Activated gamma-delta T cell treated with anti-CD3 and anti-CD28 coated beads, Interleukin-2, amount 50 U/mL, for 16 hours (primary cell): ENCODE measurements at places on chromosomes 7 and 10.

GRCh38 chr10:59109826-59110225, 66.6 kb upstream of the PHYHIPL start:
- no peak for DNase-seq

- DNase-seq: no peak
These were observed 60.6 kb upstream of the LAMB1 start for GRCh38 chr7:108063520-108063933.

DNA sequence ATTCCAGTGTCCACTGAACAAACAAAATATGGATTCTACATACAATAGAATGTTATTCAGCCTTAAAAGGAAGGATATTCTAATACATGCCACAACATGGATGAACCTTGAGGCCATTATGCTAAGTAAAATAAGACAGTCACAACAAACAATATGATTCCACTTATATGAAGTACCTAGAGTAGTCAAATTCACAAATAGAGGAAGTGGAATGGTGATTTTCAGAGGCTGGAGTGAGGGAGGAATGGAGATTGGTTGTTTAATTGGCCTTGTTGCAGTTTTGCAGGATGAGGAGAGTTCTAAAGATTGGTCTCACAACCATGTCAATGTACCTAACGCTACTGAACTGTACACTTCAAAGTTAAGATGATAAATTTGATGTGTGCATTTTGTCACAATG, 119.6 kb downstream of the CHN2 start:
- no peak for DNase-seq

DNA sequence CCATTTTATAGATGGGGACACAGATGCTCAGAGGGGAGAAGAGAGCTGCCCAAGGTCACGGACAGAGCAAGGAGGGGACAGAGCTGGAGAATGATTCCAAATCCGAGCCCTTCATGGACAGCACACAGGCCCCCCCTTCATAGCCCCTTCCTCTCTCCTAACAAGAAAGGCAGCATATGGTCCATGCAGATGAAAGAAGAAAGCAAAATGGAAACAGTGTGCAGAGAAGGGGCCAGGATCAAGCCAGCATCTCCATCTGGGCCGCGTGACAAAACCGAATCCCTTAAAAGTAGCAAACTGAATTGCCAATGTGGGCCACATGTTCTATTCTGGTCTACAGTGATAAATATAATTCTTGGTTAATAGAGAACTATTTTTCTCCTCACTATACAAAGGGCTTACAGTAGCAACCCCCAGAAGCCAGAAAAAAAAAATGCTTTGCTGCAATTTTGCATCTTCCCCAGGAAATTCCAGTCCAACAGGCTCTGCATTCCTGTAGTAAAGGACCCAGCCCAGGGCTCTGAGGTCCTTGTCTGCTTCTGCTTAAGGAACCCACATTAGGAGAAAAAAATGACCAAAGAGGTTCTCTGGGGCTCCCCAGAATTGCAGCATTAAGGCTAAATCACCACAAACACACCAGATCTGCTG, 7.8 kb downstream of the CPXM2 start:
- no peak for DNase-seq

- no peak for DNase-seq
These were observed 5.2 kb upstream of the BTBD16 start for GRCh38 chr10:122265896-122266295.

DNA sequence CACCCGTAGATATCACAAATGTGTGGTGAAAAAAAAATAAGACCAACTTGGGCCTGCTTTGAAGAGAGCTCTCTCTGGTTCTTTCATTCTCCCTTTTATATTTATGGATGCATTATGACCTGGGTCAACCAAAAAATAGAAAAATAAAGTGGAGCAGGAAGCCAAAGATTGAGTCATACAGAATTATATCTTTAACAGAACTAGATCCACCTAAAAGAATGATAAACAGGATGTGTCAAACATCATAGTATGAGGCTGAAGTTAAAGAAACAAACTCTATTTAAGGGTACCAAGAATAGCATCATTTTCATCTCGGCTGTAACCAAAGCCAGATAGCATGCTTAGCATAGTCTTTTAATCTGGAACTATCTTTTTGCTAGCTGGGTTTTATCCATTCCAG, 28.8 kb upstream of the NMT2 start:
- no peak for DNase-seq

- DNase-seq: no peak
These were observed 128.7 kb upstream of the LYZL1 start for GRCh38 chr10:29160150-29160617.

DNA sequence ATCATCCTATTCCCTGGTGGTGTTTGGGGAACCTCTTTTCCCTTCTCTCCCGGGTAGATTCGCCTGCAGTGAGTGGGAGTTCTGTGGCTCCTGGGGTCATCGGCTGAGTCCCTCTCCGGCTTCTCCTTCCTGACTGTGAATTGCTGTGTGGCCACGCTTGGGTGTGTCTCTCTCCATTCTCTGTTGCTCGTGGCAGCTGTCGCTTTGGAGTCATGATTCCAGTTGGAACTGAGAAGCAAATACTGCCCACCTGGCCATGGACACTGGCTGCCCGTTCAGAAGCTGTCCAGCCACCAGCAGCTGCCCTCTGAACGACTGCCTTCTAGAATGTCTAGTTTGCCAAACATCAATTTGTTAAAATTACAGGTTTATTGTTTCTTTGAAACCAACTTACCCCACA, 23.1 kb upstream of the PITRM1 start:
- no peak for DNase-seq

- DNase-seq: no peak
These were observed 263.1 kb downstream of the CREB5 start for GRCh38 chr7:28675429-28675828.

DNA sequence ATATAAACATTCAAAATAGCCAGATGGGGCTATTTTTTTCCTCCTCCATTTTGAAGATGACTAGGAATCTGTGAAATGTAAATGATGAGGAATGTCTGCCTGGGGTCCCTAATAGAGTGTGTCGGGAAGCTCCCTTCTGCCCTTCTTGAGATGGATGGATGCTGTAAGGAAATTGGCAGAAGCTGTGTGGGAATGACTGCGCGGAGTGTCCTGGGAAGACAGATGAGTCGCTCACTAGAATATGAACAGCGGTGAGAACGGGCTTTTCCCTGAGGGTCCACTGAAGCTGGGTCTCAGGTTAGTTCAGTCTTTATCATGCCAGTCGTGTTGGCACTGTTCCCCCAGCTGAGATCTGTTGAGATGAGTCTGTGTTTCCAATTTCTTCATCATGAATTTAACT, 75.1 kb upstream of the PLPP4 start:
- no peak for DNase-seq

- DNase-seq: no peak
These were observed 28.8 kb downstream of the ENO4 start for GRCh38 chr10:116878123-116878522.

GRCh38 chr7:140635816-140636215, 4.8 kb downstream of the DENND2A start:
- no peak for DNase-seq

- no peak for DNase-seq
These were observed 111.9 kb upstream of the RPA3 start for GRCh38 chr7:7830122-7830878.

DNA sequence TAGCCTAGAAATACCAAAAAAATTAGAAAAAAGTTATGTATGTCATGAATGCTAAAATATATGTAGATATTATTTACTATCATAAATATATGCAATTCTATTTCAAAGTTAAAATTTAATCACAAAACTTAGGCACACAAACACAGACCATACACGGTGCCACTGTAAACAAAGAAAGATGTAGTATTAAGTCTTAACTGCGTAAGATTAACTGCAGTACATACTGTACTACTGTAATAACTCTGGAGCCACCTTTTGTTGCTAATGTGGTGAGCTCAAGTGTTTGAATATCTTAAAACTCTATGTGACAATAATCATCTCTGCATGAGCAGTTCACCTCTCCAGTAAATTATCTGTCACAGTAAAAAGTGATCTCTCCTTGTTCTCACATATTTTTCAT, 23.6 kb downstream of the GDI2 start:
- no peak for DNase-seq

GRCh38 chr7:47145186-47145725, 436.7 kb downstream of the TNS3 start:
- no peak for DNase-seq

DNA sequence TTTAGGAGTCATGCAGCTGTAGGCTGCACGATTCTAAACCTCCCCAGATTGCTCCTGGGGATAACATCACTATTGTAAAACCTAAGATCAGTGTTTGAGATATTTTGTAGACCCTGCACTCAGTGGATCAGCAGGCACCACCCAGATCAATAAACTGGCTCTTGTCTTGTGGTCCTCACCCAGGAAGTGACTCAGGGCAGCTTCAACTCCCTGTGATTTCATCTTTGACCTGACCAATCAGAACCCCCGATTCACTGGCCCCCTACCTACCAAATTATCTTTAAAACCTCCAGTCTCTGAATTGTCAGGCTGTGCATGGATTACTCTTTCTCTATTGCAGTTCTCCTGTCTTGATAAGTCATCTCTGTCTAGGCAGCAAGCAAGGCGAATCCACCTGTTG, 25.7 kb downstream of the ARL5B start:
- DNase-seq: no peak

GRCh38 chr7:92843034-92843760, 6.8 kb upstream of the CDK6 start:
- DNase-seq: no peak

- DNase-seq: no peak
These were observed 11.6 kb downstream of the IMPDH1 start for GRCh38 chr7:128398016-128398840.

DNA sequence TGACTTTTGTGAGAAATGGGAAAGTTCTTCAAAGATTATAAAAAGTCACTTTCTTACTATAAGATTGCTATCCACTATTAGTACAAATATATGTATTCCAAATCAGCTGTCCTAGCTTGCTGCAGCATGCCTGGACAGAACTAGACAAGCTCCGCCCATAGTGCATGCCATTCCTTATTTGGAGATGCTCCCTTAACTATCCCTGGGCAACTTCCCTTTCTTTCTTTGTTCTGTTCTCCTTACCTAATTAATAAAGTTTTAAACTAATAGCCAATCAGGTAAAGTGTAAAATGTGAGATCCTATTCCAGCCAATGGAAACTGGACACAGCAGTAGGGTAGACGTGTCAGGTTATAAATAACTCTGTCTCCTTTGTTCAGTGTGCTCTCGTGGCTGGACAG, 281.9 kb downstream of the CAMK1D start:
- DNase-seq: no peak

DNA sequence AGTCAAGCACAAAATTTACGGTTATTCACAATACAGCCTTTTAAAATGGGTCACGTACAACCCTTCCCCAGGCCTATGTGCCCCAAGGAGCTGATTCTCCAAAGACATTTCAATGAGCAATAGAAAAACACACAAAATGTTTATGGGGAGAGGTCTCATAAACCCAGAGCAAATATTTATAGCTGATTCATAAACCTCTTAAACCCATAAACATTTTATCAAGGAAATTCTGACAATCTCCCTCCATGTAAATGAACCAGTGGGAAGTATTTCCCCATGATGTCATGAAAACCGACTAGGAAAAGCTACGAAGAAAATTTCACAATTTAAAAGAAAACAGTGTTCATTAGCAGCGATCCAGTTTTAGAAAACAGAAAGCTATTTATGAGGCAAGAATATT, 36.0 kb downstream of the SFMBT2 start:
- no peak for DNase-seq

- DNase-seq: no peak
These were observed 586.6 kb upstream of the POT1 start for GRCh38 chr7:125516194-125516593.

DNA sequence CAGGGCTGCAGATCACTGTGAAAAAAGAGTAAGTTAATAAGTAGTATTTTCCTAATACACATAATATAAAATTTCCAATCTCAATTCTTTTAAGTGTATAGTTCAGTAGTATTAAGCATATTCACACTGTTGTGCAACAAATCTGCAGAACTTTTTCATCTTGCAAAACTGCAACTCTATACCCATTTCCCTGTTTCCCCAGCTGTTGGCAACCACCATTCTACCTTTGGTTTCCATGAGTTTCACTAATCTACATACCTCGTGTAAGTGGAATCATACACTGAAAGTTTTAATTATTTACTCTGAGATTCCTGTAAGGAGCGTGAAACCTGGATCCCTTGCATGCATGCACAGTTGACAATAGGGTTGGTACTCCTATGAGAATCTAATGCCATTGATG, 155.4 kb downstream of the ZPBP start:
- DNase-seq: no peak

- no peak for DNase-seq
These were observed 633.4 kb upstream of the COBL start for GRCh38 chr7:51949726-51950644.

GRCh38 chr7:111517549-111517951, 44.7 kb downstream of the IMMP2L start:
- DNase-seq: no peak

DNA sequence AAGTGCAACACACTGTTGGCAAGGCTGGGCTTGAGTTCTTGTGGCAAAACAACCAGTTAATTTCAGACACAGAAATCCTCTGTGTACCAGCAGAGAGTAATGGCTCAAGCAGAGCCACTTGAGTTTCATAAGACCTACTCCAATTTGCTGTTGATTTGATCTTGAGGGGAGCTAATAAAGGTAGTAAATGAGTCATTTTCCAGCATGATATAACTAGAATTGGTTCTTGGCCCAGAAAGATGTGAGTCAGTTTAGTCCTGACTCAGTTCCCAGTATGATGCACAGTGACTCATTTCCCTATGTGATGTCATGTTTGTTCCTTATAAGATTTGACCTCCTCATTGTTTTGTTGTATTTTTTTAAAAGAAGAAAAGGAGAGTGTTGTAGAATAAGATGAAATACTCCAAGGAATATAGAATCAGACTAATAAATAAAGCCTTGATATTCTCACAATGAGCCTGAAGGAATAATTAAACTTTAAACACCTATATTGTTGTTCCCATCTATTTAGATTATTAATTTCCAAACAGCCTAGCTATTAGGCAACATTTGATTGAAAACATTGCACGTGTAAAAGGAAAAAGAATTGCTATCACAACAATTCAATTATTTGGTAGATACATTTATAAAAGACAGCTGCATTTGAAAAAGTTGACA, 186.2 kb downstream of the REEP3 start:
- no peak for DNase-seq

DNA sequence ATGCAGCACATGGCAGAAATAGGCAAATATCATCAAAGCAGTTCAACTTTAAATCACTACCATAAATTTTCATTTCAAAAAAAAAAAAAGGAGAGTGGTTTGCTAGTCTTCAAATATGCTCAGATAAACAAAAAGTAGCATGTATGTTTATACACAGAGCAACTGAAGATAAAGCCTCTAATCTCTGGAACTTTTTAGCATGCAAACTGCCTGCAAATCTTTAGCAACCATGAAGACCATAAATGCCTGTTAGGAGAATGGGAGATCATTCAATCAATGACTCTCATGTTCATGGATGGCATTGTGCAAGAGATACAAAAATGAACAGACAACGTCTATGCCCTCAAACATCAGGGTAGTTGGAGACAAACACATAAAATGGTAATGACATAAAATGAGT, 57.3 kb downstream of the ORC5 start:
- no peak for DNase-seq

- DNase-seq: no peak
These were observed 19.4 kb downstream of the C1GALT1 start for GRCh38 chr7:7201578-7202374.
